ENCODE measurements at places on chromosomes 3 and 15.
A peak's percentile ranks its signal among the peaks of the same experiment; 100 is the strongest.

- no peak for DNase-seq
Measured at GRCh38 chr3:47430606-47431005, 45.1 kb downstream of the SCAP start.

DNA sequence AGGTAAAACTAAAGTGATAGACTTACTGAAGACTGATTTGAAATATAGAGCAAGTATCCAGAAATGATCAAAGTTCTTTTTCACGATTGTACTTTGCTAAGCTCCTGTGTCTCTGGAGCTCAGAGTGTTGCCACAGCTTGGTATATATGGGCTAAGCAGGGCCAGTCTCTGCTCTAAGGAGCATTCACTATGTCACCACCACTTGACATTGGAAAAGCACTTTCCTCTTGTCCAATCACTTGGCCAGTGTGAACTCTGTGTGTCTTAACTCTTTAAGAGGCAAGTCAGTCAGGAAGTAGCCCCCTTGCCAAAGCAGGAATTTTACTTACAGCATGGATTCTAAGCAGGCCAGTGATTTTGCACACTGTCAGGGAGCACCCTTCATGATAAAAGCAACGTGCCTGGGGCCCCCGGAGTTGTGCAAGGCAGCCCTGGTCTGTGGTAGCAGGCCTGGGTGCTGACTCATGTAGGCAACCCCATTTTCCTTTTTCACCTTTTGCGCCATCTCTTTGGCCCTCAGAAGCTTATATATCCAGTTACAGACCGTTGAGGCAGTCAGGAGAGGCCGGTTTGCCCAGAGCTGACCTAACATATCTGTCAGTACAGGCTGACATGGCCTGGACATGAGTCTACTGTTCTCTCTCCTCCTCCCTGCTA, 73.0 kb downstream of the HCN4 start:
- peak; percentile 67 for DNase-seq

- DNase-seq, result peak; percentile 43
Measured at GRCh38 chr15:42499858-42500609, 4.6 kb downstream of the SNAP23 start.

- no peak for DNase-seq
Measured at GRCh38 chr15:100483370-100483769, 45.4 kb downstream of the CERS3 start.

- no peak for DNase-seq
Measured at GRCh38 chr15:77384086-77384485, 35.8 kb downstream of the PEAK1 start.

DNA sequence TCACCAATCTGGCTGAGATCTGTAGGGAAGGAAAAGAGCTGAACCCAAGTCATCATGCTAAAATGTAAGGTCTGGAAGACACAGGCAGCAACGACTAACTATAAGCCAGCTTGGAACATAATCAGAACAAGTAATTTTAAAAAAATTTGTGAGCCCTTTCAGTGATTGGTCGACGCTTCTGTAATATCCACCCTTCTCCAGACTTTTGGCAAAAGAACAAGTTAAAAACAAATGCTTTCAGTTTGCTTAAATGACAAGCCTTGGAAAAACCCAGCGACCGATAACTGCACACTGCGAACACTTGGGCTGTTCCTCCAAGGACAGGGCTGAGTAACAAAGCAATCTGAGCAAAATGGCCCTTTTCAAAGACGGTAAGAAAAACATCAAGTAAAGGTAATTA, 49.6 kb downstream of the PCSK6 start:
- DNase-seq, result no peak

DNA sequence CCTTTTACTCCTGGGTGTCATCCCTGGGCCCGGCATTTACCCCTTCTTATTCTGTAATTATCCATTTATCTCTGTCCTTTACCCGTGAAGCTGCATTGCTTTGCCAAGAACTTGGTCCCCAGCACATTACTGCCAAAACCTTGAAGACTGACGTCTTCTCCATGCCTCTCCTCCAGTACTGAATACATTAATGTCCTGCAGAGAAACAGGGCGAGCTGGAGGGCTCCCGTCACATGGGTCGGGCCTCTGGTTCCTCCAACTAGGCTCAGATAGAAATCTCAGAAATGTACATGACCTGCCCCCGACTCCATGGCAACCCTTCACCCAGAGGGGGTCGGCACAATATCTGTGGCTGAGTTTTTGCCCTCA, 445 bp downstream of the EFCAB12 start:
- no peak for DNase-seq

GRCh38 chr3:98172621-98173020, 6.1 kb downstream of the OR5H15 start:
- no peak for DNase-seq

DNA sequence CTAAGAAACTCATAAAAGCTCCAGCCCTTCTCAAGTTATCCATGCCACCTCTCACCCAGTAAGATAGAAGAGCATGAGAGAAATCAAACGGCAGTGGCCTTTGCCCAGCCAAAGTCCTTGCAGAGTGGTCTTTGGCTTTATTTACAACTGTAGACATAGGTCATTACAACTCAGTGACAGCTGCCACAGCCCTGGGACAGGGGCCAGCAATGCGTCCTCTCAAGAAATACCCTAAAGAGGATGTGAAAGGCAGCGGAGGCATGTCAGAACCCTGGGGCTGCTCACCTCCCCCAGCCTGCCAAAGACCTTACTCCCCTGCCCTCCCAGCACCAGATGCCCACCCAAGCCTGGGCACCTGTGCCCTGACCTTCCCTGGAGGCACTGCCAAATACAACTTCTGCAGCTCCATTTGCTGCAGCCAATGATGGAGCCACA, 6.3 kb downstream of the ACAA1 start:
- DNase-seq, result no peak

DNA sequence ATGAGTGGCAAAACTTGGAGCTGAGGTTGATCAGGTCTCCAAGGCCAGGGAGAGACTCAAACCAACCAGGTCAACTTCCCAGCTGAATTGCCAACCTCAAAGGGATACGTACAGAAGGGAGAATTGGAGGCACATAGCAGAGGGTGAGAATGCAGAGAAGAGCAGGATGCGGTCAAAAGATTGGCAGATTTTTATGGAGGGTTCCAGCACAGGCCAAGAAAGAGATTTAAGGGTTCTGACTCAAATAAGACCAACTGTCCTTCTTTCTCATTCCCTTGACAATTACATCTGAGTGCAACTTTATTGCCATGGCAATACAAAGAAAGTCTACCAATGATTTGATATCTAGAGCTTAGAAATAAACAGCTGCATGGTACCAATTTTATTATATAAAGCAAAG, 33.2 kb downstream of the SCG5 start:
- DNase-seq, result no peak

DNA sequence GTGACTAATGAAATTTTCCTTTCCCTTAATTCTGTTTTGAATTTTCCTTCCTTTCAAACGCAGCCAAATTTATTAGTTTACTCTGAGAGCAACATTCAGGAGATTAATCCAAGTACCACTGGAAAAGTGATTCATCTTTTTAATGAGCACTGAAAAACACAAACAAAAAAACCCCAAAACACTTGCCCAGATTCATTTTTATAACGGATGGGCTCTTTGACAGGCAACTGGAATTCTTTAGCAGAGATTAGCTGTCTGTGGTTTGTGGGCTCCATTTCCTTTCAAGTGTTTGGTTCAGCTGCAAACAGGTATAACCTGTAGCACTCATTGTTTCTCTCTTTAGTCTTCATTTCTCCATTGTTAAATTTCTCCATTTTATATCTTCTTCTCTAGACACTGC, 3.1 kb upstream of the POLR2M start:
- DNase-seq, result peak; percentile 22

- DNase-seq, result no peak
Measured at GRCh38 chr3:10206166-10206511, 41.4 kb downstream of the IRAK2 start.

DNA sequence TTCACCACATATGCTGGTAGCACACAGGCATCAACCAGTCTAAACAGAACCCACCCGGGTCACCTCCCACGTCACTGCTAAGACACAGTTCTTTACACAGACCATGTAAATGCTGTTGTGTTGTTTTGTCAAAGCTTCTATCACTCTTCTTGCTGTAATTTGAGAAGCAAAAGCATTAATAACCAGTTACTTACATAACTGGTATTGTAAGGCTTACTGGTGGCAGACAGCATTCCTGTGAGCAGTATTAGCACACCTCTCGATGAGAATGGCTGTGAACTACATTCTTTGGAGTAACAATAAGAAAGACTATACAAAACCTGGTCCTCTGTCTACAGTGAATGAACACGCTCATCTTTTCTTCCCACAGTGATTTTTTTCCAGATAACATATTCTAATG, 479.2 kb downstream of the LPP start:
- no peak for DNase-seq

DNA sequence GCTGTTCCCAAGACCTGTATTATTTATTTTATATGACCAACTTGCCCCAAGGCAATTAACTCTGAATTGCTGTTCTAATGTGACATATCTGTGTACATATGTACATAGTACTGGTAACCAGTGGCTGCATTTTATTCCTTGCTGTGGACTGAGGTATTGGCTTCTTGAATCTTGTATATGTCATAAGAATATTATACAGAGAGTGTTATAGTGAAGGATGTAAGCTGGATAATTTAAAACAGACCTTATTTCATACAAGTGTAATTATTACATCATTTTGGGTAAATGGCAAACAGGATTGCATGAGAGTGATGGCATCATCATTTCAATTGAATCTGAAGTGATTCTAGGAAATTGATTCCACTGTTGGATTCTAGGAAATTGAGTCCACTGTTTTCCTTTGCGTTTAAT, 32.9 kb downstream of the B3GALNT1 start:
- no peak for DNase-seq

DNA sequence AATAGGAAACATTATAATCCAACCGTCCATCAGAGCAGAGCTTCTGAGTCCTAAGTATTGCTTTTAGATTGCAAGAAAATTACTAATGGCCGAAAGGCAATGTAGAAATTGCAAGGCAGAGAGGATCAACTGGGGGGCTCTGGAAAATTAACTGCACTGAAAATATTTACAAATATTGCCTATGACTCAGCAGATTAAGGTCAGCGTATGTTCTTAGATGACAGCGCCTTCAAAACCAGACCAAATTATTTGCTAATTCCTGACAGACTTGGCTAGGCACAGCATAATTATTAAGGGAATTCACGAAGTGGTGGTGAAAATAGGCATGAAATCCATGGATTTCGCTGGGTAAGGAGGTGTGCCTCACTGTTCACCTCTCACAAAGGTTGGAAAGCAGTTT, 947.7 kb downstream of the TUSC7 start:
- no peak for DNase-seq

- DNase-seq, result no peak
Measured at GRCh38 chr3:99931059-99931458, 113.4 kb downstream of the CMSS1 start.

GRCh38 chr3:141735176-141735575, 2.9 kb upstream of the RNF7 start:
- peak; percentile 17 for DNase-seq

DNA sequence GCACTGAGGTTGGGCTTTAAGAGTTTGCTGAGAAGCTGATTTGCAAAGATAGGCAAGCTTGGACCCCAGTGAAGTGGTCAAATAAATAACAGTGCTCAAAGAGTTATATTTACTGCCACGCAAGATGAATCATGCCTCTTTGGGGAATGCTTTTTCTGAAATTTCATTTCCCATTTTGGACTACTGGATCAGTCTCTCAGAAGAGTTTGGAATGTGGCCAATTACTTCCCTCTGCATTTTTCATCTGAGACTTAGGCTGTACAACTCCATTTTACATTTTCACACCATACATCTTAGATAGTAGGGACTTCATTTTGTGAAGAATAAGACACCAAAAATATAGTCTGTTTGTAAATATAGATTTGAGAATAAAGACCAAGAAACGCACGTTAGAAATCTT, 419.7 kb downstream of the FGF12 start:
- no peak for DNase-seq

GRCh38 chr3:66803721-66804695, 194.1 kb upstream of the KBTBD8 start:
- DNase-seq, result no peak

- no peak for DNase-seq
Measured at GRCh38 chr3:143418391-143418790, 298.8 kb downstream of the CHST2 start.

DNA sequence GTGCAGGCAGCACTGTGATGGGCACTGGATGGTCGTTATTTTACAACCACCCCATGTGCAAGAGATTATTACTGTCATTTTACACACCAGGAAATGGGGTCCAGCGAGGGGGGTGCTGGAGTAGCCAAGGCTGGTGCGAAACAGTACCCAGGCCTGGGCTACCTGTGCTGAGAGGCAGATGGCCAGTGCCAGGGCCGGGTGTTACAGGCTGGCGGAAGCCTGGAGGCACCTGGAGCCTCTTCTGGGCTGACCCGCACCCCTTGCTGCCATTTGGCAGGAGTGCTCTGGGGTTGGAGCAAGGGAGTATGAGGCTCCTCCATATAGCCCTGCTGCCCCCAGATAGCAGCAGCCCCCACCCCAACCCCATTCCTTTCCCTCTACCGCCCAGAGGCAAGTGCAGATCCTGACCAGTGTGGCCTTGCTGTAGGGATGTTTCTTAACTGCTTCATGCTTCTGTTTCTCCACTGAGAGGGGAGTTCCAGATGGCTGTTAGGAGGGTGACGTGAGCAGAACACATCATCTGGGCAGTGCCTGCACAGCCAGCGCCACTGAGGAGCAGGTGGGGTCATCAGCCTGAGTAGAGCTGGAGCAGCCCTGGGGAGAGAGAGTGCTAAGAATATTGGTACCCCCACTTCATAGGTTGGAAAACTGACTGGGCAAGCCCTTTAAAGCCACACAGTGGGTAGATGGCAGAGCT, 15.3 kb downstream of the SNX33 start:
- DNase-seq, result no peak

DNA sequence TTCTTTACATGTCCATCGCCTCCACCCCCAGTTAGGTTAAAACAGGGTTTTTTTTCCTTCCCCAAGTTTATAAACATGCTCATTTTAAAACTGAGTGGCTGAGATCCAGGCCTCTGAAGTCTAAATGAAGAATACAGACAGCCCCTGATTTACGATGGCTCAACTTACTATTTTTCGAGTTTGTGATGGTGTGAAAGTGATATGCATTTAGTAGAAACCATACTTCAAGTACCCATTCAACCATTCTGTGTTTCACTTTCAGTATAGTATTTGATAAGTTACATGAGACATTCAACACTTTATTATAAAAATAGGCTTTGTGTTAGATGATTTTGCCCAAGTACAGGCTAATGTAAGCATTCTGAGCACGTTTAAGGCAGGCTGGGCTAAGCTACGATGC, 30.5 kb upstream of the GNB5 start:
- DNase-seq, result no peak

DNA sequence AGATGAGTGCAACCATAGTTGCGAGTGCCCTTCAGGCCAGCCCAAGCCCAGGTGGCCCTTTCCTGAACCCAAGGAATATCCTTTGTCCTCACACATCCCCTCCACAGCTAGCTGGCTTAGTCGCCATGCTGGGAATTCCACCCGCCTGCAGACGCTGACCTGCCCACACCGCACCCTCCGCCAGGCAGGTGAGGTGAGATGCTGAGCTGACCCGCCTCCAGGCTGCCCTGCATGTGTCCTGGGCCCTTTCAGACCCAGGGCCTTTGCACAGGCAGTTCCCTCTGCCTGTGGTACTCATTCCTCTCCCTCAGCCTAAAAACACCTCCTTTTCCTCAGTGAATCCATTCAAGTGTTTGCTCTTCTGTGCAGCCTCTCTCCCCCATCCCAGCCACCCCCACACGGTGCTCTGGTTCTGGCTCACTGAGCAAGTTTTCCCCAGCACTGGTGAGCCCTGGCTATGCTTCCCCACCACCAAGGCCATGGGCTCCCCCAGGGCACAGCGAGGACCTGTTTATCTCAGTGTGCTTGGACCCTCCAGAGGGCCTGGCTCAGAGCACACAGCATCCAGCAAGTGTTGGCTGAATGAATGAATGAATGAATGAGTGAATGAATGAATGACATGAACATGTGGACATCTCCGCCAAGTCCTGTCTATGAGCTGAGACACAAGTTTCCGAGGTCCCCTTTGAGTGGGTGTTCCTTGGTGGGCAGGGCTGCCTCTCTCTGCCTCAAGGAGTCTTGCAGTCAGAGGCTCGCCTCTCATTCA, 33.0 kb upstream of the LINGO1 start:
- no peak for DNase-seq
